ENCODE measurements at places on chromosomes 13 and 19. TPM values are rescaled to one million over a fixed set of nuclear protein-coding genes. Genes with fewer than 3 reads are reported as not detected.

DNA sequence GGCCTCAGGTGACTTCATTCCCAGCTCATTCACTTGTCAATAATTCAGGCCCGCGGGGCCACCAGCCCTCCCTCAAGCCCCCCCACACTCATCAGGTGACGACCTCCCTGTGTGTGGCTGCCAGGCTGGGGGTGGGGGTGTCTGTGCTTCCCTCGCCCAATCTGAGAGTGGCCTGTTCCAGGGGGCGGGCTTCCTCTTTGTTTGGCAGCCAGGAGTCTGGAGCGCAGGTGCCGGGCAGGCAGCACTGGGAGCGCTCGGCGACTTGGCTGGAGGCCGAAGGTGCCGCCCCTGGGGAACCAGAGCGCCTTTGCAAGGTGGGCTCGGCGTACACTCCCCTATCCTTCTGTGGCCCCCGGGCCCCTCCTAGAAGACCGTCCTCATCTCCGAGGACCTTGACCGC, 5.4 kb upstream of the ZNF98 start:
- DNase-seq, result no peak

GRCh38 chr19:50890422-50891252, 17.4 kb downstream of the KLK2 start:
- no peak for DNase-seq

The RFPL4AL1 gene
- not detected for total RNA-seq

DNA sequence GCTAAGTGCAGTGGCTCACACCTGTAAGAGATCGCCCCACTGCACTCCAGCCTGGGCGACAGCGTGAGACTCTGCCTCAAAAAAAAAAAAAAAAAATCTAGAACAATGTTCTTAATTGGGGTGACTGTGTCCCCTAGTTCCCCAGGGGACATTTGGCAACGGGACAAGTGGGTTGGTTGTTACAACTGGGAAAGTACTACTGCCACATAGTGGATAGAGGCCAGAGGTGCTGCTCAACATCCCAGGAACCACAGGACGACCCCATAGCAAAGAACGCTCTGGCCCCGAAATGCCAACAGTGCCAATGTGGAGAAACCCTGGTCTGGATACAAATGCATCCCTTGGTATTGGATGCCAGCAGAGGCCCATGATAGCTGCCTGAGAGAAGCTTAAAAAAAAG, 11.8 kb downstream of the NLRP12 start:
- no peak for DNase-seq

GRCh38 chr13:49319551-49319950, 71.8 kb downstream of the CDADC1 start:
- no peak for DNase-seq

DNA sequence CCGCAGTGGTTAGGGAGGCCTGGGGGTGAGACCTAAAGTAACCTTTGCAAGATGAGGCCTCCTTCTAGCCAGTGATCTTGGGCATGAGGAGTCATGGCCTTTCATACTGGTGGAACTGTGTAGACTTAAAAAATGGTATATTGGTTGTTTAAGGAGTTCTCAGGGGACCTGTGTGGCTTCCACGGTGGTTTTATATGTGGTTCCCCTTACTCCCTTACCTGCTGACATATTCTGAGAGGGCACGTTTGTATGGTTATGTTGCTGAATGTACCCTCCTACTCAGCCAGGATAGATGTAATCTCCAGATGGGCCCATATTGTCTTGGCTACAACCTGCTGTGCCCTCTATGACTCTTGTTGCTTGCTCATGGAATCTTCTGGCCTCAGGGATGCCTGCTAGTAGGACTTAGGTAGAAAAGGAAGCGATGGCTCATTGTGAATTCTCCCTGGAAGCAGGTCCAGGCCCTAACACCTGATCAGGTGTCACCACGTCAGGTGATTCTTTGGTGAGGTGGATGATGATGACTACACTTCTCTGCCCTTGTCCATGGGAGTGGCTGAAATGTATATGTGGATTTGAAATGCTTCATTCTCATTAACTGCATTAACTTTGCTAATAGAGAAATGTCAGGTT, 1.8 kb downstream of the ZNF460 start:
- DNase-seq, result no peak

DNA sequence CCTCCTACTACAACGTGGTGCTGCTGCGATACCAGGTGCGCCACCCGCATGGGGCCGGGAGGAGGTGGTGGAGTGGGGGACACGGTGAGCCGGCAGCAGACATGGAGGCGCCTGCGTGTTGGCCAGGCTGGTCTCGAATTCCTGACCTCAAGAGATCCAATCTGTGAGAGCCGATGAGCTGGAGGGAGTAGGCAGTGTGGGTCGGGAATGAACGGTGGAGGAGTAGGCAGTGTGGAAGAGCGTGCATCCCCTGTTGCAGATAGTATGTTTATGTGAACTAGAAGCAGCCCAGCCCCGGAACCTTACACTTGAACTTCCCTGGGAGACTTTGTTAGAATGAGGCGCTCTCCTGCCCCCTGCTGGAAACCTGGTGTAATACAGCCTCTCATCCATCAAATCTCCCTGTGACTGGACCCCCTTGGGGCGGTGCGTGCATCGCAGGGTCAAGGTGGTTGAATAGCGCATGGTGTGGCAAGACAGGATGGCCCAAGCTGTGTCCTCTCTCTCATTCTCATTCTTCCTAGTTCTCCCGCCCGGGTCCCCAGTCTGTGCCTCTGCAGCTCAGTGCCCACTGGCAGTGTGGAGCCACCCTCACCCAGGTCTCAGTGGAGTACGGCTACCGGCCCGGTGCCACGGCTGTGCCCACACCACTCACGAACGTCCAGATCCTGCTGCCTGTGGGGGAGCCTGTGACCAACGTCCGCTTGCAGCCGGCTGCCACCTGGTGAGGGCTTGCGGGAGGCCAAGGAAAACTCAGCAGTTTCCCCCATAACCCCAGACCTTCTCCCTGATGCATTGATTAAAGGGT, 10.5 kb upstream of the B3GNT3 start:
- peak; percentile 41 for DNase-seq

The OR7D2 gene
- not detected for total RNA-seq

DNA sequence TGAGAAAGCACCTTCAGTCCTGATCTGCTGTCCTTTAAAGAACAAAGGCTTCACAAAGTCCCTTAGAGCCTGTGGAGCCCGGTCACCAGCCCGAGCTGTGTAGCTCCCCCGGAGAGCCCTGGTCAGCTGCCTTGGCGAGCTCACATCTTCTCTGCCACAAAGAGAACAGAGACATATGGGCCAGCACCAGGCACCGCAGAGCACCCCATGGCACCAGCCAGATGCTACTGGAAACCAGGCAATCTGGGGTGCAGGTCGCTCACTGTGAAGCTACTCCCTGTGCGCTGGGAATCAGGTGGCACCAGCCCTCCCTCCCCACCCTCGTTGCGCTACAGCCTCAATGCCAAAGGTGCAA, 44.3 kb upstream of the F7 start:
- no peak for DNase-seq

The FCER2 gene
- total RNA-seq, result 0.20 TPM

The CYP2A6 gene
- total RNA-seq, result not detected

DNA sequence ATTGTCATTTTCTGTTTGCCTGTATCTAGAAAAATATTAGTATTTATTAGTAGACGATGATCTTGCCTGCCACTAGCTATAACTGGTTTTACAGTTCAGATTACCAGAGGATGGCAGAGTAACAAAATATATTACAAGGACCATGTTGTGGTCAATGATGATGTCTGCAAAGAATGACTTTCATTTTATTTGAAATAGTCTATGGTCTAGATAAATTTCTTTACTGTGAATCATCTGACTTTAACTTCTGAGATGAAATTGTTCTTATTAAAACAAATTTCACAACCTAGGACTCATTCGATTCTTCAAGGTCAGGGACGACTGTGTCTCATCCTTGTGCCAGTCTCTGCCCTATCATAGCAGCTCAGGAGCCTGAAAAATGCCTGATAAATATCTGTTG, 637.8 kb upstream of the KLF12 start:
- DNase-seq, result no peak

The SULT2A1 gene
- not detected for total RNA-seq

DNA sequence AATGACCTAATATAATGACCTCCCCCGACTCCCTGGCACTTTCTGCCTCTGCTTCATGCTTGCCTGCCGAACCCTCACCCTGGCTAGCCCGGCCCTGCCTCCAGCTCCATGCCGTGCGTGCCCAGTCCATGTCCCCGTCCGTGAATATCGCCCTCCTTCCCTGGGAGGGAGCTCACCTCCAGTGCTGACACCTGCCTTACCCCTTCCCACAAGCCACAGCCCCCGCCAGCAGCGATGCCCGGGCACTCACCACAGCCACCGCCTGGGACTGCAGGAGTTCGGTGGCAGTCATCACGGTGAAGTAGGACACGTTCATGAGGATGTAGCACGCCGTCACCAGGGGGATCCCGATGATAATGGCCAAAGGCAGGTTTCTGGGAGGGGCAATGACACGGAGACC, 10.0 kb downstream of the SLC7A9 start:
- no peak for DNase-seq

- no peak for DNase-seq
Measured at GRCh38 chr13:71611292-71611691, 255.7 kb downstream of the DACH1 start.

- DNase-seq, result no peak
Measured at GRCh38 chr19:47581605-47582319, 8.8 kb upstream of the ZNF541 start.

DNA sequence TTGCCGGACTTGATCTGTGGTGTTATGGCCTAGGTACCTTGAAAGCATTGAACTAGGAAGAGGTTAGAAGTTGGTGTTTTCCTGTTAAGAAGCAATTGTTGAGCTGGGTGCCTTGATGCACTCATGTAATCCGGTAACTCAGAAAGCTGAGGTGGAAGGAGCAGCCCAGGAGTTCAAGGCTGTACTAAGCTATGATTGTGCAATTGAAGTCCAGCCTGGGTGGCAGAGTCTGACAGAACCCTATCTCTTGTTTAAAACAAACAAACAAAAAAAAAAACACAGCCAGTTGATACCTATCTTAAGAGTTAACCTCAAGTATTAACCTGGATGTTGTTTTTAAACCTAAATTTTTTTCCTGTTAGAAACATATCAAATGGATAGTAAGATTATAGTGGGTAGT, 19.3 kb downstream of the SAFB start:
- no peak for DNase-seq

DNA sequence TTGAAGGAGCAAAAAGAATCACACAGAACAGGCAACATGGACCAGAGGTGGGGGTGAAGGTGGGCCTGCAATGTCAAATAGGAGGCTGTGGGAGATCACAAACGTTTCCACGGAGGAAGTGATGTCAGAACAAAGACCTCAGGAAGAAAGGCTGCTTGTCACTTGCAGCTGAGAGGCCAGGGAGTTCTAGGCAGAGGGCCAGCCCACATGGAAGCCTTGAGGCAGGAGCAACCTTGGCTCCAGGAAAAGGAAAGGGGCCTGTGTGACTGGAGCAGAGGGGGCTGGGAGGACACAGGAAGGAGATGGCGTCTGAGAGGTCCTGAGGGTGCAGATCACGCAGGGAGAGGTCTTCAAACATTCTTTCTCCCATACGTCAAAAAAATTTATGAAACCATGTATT, 16.3 kb downstream of the ZNF160 start:
- DNase-seq, result no peak

- no peak for DNase-seq
Measured at GRCh38 chr13:20217168-20217567, 15.0 kb downstream of the GJB6 start.

The DCLK1 gene
- 82.5 TPM for total RNA-seq

DNA sequence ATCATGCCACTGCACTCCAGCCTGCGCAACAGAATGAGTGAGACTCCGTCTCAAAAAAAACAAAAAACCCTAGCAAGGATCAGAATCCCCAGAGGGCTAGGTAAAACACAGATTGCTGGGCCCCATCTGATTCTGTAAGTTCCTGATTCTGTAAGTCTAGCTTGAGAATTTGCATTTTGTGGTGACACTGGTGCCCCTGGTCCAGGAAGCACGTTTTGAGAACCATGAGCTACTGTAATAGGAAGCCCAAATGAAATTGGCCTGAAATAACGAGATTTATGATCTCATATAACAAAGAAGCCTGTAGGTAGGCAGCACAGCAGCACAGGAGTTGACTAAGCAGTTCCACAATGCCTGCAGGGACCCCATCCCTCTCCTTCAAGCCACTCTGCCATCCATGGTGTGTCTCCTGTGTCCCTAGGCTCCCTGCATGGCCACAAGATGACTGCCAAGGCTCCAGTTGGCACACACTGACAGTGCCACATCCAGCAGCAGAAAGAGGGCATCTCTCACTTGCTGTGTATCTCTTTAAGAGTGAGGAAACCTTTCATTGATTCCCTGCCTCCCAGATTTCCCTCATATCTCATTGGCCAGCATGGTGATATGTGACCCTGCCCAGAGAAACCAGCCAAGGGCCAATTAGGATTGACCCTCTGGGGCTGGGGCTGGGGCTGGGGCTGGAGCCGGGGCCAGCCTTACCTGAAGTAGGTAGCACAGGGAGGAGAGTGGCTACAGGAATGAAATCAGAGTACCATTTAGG, 21.7 kb downstream of the SIPA1L3 start:
- no peak for DNase-seq

DNA sequence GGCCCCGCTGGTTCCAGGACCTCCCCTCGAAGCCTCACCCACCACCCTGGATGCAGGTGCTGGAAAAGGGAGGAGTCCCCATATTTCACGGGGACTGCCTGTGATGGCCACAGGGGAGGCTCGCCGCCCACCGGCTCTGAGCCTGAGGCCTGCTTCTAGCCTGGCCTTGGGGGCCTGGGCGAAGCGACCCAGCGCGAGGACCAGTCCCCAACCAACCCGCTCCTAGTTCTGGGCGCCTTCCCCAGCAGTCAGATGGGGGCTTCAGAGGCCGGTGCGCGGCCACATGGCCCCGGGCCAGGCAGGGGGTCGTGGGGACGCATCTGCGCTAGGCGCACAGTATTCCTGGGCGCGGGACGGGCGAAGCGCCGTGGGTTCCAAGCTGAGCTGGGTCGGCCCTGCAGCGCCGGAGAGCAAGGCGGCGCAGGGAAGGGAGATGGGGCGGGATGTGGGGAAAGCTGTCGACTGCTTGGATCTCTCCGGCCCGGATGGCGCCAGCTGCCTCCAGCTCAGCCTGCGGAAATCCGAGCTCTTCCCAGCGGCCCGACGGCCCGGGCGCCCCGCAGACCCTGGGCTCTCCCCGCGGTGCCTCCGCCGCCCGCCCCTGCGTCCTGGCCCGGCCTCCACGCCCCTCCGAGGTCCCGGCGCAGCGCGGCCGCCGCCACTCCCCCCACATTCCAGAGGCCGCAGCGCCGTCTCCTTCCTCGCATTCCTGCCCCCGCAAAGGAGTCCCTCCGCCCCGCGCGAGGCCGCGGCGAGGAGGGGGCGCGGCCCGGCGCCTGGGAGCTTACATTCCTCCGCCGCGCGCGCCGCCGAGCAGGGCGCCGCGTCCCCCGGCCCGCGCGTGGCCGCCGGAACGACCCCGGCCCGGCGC, at the start of gene WTIP:
Gene WTIP (plus strand): TSS at position 788 of the 871 bp plus-strand sequence. CDS start 217 bp downstream, outside the sequence.
- peak; percentile 84 for DNase-seq

- DNase-seq, result no peak
Measured at GRCh38 chr19:14150770-14151661, 14.6 kb upstream of the ASF1B start.

The IGFL1 gene
- 0.69 TPM for total RNA-seq

DNA sequence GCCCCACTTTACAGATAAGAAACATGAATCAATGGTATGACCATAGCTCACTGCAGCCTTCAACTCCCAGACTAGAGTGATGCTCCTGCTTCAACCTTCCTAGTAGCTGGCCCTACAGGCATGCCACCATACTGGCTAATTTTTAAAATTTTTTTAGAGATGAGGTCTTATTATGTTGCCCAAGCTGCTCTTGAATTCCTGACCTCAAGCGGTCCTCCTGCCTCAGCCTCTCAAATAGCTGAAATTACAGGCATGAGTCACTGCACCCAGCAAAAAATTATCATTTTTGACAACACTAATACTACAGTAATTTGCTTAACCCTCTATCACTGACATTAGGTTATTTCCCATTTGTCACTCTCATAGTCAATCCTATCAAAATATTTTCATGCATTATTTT, 14.7 kb downstream of the CAB39L start:
- DNase-seq, result no peak

GRCh38 chr19:17104679-17105078, 29.1 kb downstream of the MYO9B start:
- no peak for DNase-seq
